ENCODE measurements at places on chromosomes 1 and 21.

GRCh38 chr1:54542962-54543539 lies 5.0 kb upstream of the ACOT11 start:
- DNase-seq: peak; percentile 31

DNA sequence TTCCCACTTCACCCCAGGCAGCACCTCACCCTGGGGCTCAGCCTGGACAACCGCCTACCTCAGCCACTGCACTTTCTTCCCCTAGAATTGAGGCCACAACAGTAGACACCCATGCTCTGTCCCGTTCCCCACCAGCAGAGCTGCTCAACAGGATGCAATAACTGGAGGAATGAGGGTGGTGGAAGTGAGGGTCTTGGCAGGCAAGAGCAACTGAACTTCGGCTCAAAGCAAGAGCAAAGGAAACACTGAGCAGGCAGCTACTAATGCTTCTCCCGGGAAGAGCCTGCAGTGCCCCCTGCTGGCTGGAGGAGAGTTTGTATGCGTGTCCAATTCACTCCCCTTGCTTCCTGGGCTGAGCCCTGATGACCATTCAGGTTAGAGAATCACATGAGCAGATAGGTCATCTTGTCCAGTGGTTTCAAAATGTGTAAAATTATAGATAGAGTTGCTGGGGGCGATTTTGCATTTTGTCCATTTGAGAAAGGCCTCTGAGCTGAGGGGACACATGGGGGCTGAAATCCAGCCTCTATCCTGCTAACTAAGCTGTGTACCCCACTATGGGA lies 13.9 kb downstream of the NT5C1A start:
- peak; percentile 53 for DNase-seq

DNA sequence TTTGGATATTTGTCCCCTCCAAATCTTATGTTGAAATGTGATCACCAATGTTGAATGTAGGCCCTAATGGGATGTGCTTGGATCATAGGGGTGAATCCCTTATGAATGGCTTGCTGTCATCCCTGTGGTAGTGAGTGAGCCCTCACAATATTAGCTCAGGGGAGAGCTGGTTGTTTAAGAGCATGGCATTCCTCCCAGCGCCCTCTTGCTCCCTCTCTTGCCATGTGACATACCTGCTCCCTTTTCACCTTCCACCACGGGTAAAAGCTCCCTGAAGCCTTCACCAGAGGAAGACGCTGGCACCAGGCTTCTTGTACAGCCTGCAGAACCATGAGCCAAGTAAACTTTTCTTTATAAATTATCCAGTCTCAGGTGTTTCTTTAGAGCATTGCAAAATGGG lies 305.6 kb downstream of the KCTD3 start:
- DNase-seq: no peak

- no peak for DNase-seq
Observed at GRCh38 chr21:27647921-27648320, 681.0 kb upstream of the ADAMTS5 start.

GRCh38 chr21:38814126-38815059 lies 8.7 kb downstream of the ETS2 start:
- DNase-seq: no peak

DNA sequence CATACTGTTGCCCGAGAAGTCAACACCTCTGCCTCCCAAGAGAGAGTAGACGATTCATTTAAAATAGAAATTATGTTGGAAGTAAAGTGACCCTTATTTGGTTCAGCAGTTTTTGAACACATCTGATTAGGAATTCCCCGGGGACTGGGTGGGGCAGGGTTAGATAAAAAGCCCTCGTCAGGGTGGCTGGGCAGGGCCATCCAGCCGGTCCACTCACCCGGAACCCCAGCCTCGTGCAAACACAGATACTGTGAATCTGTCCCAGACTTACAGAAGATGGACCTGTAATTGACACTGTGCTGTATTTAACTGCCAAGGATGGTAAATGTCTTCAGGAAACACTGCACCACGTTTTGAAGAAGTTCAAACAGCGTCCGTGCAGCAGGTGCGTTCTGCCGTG lies 63.7 kb downstream of the PRDM16 start:
- DNase-seq: no peak

- DNase-seq: no peak
Observed at GRCh38 chr21:28961927-28962326, 30.8 kb downstream of the LTN1 start.

DNA sequence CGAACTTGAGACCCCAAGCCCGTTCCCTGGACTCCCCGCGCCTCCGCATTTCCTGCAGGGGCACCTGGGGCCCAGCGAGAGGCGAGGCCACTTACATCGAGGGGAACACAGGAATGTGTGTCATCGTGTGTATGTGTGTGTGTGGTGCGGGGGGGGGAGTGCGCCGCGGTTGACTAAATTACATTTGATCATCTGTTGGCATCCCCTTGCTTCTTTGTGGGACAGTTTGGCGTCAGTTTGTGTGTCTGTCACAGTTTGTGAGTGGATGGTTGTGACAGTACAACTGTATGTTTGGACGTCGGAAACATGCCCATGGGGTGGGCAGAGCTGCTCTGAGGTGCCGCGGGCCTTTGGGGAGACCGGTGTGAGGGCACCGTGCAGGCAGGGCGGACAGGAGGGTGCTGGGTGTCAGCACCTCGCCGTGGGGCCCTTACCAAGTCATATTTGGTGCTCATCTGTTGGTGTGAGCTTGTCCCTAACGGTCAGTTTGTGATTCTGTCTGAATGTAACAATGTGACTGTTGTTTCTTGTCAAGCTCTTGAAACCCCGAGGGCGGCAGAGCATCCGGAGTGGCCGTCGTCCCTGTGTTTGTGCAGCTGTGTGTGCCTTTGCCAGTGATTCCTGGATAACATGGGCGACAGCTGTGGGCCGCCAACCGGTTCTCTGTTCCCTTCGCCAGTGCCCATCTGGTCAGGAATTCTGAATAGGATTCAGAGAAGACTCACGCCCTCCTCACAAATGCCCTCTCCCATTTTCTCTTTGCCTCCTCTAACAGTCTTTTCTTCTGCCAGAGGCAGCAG lies 899 bp downstream of the OPRD1 start:
- DNase-seq: no peak

GRCh38 chr1:103336408-103336807 lies 189.1 kb upstream of the RNPC3 start:
- DNase-seq: no peak

DNA sequence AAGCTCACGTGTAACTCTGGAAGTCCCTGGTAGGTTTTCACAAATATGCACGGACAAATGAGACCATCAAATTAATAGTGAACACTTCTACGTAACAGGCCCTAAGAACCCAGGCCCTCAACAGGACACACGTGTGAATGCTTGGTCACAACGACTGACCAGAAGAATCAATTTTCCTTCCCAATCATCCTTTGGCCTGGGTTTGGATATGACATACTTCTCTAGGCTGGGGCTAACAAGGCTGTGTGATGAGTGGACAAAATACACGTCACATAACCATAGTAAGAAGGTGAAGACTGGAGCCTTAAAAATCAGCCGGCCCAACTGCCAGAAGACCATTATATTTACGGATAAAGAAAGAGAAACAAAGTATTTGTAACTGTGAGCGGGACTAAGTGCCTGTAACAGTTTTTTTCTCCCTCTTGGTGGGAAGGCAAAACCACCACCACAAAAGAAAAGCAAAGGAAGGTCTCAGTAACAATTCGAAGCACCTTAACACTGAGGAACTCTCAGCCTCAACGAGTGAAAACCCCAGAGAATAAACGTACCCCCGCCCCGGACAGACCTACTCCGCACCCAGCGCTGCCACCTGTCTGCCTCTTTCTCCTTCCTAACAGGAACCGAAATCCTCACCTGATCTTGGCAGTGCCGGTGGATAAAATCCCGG lies 450 bp downstream of the SDE2 start:
- peak; percentile 14 for DNase-seq

Data from fibroblast of upper back skin (primary cell).